ENCODE measurements at places on chromosomes 4 and X.

DNA sequence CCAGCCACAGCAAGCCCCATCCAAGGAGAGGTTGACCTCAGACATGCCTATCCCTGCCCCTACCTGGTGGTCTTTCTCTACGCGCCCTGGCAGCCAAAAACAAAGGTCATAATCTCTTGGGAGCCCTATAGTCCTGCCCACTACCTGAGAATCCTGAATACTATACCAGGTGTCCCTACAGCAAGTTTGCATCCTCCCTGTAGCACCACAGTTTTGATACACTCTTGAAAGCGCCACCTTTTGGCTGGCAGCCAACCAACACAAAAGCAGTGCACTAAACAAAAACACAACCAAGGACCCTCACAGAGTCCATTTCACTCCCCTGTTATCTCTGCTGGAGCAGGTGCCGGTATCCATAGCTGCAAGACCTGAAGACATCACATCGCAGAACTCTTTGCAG, 523.8 kb upstream of the CPEB2 start:
- no peak for DNase-seq

GRCh38 chr4:72945719-72946336, 123.7 kb downstream of the COX18 start:
- no peak for DNase-seq

DNA sequence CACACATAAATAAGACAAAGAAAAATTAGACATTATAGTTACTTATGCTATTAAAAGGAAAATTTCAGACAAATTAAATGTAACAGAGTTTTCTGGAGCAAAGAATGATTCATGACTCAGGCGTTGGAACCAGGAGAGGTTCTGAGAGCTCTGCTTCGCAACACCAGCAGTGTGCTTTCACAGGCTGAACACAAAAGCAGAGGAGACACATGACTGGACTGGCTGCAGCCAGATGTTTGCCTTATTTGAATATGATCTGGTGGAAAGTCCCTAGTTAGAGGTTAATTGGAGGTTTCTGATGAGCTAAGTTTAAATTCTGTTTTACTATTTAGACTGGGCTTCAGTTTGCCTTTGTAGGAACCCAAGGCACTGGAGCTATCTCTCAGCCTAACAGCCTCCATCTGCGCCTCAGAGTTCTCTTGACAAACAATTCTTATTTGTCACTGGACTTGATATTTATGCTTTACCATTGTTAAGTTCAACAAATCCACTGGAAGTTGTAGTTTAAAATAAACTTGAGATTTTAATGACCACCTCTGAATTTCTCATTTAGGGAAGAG, 16.2 kb downstream of the BOD1L1 start:
- DNase-seq, result no peak

DNA sequence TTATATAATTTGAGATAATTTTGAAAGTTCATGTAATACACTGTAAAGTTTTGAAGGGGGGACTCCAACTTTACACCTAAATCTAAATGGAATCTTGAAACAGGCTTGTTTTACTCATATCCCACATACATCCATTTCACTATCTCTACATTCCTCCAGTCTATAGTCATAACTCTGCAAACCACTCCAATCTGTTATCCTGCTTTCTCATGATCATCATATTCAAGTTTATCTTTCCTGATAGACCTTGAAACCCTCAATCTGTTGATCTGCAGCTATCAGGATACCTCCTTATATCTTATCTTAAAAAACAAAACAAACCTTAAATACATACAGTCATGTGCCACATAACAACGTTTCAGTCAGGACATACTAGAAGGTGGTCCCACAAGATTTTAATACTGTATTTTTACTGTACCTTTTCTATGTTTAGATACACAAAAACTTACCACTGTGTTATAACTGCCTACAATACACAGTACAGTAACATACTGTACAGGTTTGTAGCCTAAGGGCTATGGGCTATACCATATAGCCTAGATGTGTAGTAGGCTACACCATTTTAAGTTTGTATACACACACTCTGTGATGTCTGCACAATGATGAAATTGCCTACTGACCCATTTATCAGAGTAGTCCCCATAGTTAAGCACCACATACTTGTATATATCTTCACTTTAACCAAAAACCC, 14.0 kb downstream of the CHIC2 start:
- DNase-seq, result no peak

DNA sequence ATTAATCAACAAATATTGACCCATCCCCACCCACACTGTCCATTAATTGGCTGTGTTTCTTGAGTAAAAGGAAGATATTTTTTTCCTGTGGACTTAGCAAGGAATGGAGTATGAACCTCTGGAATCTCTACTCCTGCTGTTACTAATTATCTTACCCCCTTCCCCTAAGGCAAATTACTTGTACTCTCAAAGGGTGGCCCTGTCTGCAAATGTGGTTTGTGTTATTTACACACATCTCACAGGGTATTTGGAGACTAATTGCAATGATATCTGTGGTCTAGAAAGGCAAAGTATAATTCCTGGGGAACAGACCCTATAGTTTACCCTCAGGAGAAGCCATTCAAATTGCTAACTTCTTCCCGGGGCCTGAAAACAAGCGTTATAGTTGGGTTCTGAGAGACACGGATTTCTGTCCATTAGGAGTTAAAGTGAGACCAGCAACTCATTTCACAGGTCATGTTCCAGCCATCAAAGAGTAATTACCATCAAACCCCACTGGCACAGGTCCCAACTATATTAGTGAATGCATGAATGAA, 133.0 kb upstream of the RASGEF1B start:
- no peak for DNase-seq

GRCh38 chrX:110108381-110108821, 105.5 kb downstream of the TMEM164 start:
- DNase-seq, result no peak

DNA sequence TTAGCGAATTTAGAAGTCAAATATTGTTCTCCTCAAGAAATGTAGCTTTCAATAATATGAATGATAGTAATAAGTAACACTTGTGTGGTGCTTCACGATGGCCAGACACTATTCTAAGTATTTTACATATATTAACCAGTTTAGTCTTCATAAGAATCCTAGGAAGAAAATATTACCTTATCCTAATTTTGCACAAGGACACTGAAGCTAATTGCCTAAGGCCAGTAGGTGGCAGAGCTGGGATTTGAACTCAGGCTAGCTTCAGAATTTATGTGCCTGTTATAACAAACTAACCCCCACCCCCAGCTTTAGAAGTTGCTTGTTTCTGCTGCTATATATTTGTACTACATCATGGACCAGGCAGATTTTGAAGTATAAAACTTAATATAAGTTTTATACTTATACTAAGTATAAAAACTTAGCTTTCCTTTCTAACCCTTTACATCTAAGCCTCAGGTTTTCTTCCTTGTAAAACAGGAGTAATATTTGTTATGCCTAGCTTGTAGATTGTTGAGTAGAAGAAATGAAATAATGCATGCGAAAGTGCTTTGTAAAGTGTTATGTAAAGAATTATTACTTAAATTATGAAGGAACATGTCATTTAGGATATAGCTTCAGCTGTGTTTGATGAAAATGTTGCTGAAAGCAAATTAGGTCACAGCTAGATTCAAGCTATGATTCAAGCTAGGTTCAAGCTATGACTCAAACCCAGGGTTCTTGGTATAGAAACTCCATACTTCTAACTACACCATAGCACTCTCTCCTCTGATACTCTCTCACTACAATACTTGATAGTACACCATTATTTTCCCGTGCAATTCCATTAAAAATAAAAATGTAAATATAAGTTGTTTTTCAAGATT, 4.2 kb upstream of the CDS1 start:
- DNase-seq, result no peak

DNA sequence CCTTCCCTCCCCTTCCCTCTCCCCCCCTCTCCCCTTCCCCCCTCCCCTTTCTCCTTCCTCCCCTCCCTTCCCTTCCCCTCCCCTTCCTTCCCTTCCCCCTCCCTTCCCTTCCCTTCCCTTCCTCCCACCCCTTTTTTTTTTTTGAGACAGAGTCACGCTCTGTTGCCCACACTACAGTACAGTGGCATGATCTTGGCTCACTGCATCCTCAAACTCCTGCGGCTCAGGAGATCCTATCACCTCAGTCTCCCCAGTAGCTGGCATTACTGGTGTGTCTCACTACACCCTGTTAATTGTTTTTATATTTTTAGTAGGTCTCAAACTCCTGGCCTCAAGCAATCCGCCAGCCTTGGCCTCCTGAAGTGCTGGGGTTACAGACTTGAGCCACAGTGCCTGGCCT, 66.6 kb downstream of the TBC1D9 start:
- no peak for DNase-seq

GRCh38 chr4:23828020-23828715, 61.7 kb downstream of the PPARGC1A start:
- no peak for DNase-seq

- DNase-seq, result no peak
Measured at GRCh38 chr4:61202638-61203435, 2.7 kb downstream of the ADGRL3 start.

- DNase-seq, result no peak
Measured at GRCh38 chrX:78456909-78457308, 129.5 kb upstream of the CYSLTR1 start.

DNA sequence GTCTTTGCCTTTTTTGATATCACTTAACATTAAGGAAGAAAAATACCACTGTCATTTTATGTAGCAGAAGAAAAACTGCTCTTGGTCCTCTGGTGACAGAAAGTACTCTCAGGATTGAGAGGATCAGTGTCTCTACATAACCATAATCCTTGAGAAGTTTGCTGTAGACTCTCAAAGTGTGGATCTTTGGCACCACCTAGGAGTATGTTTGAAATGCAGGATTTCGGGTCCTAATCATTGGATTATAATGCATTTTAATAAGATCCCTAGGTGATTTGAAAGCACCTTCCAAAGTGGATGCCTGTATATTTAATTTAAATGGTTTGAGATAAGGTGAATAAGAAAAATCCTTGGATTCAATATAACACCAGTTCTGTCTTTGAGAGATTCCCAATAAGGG, 23.2 kb downstream of the MOB1B start:
- no peak for DNase-seq

DNA sequence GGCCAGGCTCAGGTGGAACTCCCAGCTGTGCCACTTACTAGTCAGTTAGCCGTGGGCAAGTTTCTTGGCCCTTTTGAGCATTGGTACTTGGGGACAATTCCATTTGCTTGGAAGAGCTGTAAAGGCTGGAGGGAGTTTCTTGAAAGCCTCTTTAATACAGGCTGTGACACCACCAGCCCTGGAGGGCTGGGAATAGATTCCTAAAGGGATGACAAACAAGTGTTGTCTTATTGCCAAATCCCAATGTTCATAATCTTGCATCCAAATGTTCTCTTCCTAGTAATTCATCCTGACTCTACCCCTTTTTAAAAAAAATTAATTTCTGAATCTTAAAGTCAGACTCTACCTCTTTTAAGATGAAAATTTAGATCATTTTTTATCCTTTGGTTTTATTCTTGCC, 14.6 kb upstream of the MED28 start:
- DNase-seq, result no peak

DNA sequence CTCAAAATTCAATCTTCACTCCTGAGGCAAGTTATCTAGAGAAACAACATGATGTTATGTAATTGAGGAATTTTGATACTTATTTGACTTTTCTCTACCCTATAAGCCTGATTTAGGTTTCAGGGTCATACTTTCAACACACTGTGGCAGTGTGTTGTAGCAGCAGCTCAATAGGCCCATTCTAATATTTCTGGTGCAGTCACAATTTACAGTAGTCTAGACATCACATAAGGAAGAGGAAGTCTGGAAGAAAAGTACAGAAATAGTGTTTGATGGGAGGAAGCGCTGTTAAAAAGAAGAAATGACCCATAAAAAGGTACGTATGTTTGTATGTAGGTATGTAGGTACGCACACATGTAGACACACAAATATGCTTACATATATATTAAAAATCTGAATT, 194.3 kb downstream of the ARHGAP24 start:
- no peak for DNase-seq

DNA sequence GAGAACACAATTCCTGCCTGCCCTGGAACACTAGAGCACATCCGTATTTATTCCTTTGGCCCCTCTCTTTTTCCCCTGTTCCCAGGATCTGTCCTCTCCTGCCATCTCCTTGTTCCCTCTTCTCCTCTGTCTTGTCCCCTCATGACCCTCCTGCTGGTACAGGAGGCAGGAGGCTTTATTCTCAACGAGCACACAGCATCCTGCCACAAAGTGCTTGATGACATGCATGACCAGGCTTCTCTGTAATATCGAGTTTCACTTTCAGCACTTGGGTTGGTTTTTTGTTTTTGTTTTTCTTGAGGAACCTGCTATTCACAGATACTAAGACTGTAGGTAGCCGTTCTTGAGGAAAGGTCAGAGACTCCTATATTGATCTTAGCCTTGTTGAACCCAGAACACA, 35.3 kb downstream of the NALF2 start:
- DNase-seq, result no peak

DNA sequence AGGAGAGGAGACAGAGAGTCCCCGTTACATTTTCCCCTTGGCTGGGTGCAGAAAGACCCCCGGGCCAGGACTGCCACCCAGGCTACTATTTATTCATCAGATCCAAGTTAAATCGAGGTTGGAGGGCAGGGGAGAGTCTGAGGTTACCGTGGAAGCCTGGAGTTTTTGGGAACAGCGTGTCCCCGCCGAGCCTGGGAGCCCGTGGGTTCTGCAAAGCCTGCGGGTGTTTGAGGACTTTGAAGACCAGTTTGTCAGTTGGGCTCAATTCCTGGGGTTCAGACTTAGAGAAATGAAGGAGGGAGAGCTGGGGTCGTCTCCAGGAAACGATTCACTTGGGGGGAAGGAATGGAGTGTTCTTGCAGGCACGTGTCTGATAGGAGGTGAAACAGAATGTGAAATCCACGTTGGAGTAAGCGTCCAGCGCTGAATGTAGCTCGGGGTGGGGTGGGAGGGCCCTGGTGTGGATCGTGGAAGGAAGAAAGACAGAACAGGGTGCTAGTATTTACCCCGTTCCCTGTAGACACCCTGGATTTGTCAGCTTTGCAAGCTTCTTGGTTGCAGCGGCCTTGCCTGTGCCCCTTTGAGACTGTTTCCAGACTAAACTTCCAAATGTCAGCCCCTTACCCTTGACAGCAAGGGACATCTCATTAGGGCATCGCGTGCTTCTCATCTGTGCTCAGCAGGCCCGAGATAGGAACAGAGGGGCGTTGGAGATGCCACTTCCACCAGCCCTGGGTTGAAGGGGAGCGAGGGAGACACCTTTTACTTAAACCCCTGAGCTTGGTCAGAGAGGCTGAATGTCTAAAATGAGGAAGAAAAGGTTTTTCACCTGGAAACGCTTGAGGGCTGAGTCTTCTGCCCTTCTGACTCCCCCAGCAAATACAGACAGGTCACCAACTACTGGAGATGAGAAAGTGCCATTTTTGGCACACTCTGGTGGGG, 2.7 kb downstream of the SHOX start:
- DNase-seq, result no peak

GRCh38 chrX:78329486-78329885, 2.1 kb upstream of the CYSLTR1 start:
- DNase-seq, result no peak

Measured in GOT3 (cell line).